ENCODE measurements at places on chromosomes 13 and 19.

- no peak for DNase-seq
Measured at GRCh38 chr13:83633746-83634145, 248.5 kb downstream of the SLITRK1 start.

GRCh38 chr13:44311011-44311780 lies 62.4 kb upstream of the SERP2 start:
- DNase-seq, result no peak

- DNase-seq, result no peak
Measured at GRCh38 chr19:50501568-50502475, 9.2 kb downstream of the JOSD2 start.

- no peak for DNase-seq
Measured at GRCh38 chr19:55083004-55083850, 7.6 kb downstream of the EPS8L1 start.

DNA sequence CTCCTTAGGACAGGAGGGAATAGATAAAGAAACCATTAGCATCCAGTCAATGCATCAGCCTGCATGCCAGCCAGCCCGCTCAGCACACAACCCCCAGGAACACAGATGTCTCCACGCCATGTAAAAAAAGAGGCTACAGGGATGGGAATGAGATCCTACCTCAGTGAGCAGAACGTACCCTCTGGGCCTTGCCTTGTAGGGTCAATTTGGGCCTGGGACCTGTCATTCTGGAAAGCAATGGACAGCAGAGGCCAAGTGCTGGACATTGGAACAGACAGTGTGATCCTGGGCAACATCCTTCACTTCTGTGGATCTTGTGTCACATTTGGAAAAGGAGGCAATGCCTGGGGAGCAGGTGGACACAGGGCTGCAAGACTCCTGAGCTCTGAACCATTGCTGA lies 26.0 kb downstream of the VSTM2B start:
- DNase-seq, result no peak

- no peak for DNase-seq
Measured at GRCh38 chr13:27020415-27020814, 151.2 kb downstream of the USP12 start.

Data from AG20443 (cell line).